NCI-H1930 (cell line): ENCODE measurements at places on chromosomes 7 and 10.

DNA sequence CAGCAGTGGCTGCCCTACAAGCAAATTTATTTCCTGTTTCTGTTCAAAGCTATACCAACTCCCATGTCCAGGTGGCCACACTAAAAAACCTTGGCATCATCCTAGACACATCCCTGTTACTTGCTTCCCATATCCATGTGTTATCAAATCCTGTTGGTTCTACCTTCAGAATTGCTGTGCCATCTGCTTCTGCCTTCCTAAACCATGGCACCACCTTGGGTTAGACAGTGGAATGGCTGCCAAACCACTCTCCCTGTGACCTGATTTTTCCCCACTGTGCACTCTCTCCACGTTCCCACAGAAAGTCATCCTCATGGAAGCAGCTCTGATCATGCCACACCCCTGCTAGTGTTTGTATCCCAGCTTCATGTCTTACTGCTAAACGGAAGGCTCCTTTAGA lies 697.6 kb upstream of the GALNT17 start:
- DNase-seq = peak; percentile 15

DNA sequence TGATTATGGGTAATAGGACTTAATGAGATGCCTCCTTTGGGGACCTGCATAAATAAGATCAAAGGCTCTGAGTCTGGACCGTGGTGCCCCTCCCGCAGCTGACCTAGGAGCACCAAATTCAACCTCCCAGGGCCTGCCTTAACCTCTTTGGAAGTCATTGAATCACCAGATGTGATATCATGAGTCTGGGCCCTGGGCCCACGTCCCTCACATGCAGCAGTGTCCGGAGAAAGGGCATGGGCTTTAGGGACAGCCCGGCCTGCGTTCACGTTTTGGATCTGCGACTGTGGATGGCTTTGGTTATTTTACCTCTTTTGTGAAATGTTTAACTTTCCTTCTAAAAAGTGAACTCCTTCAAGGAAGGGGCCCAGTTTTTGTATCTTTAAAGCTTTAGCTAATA lies 220.0 kb upstream of the KLF6 start:
- no peak for DNase-seq

- DNase-seq = no peak
These were observed 144.6 kb upstream of the SEMA3E start for GRCh38 chr7:83793558-83793957.

DNA sequence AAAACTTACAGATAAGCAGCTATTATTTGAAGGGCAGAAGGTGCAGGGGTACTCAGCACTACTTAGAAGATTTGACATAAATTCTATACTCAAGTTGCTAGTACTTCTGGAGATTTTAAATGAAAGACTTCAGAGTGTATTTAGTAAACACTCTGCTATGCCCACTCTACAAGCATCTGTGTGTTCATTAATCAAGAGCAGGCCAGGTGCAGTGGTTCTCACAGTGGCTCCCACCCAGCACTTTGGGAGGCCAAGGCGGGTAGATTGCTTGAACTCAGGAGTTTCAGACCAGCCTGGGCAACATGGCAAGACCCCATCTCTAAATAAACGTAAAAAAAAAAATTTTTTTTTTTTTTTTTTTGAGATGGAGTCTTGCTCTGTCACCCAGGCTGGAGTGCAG lies 38.9 kb upstream of the TOMM7 start:
- no peak for DNase-seq

DNA sequence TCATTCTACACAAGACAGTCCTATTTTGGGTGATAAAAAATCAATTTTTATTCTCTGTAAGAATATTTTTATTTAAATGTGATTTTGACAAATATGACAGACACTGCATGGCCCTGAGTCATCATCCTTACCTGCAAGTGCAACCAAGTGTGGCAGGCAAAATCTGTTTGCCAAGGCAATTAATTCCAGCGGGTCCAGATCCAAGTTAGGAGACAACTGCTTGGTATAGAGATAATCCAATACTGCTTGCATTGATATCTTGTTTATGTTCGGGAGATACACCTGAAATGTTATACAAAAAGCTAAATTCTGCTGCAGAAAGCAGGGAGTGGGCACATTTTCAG lies 66.2 kb downstream of the RHOBTB1 start:
- DNase-seq = no peak

DNA sequence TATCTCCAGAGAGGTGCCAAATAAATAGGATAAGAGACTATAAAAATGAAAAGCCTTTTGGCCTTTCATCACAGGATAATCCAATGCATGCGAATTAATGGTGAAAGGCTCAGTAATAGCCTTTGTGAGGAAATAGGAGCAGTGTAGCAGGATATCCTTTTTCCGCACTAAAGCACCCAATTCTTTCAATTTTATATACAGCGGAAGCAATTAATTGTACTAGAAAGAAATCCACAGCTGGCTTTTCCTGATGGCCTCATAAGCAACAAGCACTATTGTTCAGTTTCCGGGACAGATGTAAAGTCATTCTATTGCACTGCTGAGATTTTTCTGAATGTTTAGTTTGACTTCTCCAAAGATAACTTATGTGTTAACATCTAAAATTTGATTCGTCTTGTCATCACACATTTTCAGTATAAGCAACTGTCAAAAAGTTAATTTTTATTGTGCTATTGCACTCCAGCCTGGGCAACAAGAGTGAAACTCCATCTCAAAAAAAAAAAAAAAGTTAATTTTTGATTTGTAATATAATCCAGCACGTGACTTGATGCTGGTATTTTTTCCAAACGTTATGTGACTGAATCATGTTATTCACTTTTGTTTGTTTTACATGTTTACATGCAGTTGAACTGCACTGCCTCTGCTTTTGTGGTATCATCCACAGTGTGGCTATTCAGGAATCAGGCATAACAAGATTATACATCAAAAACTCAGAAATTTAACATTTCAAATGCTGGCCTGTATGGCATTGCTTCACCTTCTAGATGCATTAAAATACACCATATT lies 8.4 kb upstream of the BMPR1A start:
- DNase-seq = no peak

DNA sequence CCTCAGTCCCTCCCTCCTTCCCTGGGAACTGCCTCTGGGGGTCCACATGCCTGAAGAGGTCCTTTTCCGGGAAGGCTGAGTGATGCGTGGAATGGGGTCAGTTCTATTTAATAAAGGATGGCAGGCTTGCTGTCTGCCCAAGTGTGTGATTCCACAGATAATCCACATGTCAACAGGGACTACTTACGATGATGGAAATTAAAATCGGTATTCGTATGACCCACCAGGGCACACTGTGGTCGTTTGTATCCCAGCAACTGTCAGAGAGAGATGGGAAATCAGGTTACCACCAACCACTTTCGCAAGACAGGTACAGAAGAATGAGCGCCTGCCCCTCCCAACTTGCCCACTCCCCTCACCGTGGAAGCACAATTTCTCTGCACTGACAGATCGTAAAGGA lies 110.3 kb downstream of the VIPR2 start:
- DNase-seq = no peak

DNA sequence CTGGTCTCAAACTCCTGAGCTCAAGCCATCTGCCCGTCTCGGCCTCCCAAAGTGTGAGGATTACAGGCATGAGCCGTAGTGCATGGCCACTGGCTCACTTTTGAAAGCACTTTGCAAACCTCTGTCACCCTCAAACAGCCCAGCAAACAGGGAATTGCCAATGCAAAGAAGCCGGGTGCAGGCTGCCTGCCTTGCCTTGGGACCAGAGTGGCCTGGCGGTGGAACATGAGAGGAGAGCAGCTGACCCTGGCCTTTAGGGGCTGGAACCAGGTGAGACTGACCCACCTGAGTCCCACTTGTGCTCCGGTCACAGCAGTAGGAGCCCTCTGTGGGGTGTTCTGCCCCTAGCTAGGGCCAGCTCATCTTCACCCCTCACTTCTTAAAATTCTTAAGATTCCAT lies 237.1 kb upstream of the GALNT17 start:
- no peak for DNase-seq

DNA sequence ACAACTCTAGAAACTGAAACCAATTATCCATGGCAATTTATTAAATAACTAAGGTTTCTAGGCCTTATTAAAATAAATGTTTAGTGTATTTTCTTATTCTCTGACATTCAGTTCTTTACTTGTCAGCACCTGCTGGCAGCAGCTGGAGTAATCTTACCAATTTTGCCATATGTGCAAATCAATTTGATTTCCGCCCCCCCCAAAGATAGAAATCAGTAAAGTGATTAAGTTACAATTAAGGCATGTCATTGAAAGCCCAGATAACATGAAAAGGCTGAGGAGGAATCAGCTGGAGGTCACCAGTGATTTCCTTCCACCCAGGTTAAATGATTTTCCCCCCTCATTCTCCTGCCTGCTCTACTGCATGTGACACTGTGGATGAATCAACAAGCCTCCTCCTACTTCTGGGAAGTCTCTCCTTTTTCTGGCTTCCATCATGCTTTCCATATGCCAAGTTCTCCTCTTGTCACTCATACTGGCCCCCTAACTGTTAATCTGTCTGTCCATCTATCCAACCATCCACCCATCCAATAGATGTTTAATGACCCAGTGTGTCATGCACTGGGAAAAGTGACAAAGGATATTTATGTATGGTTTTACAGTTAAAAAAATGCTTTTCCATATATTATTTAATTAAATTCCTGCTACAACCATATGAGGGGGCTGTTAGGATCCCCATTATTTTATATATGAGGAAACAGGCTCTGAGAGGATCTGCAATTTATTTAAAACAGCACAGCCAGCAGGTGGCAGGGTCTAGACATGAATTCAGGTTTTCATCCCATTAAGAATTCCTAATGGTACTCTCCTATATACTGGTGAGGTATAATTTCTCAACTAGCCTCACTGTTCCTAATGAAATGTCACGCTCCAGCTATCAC lies 116.5 kb downstream of the ATXN7L1 start:
- DNase-seq = peak; percentile 22

GRCh38 chr10:84563355-84563754 lies 235.0 kb downstream of the CCSER2 start:
- DNase-seq = peak; percentile 20

DNA sequence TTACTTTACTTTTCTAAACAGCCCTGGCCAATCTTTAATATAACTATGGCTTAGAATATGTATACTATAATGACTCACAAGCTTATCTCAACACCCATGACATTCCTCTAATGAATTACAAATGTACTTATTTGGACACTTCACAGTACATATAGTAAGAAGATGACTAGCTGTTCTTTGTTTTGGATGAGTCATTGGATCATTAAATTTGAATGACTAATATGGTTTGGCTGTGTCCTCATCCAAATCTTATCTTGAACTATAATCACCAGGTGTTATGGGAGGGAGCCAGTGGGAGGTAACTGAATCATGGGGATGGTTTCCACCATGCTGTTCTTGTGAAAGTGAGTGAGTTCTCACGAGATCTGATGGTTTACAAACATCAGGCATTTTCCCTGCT lies 807.5 kb upstream of the SORCS1 start:
- no peak for DNase-seq

GRCh38 chr10:51340845-51341610 lies 266.7 kb downstream of the PRKG1 start:
- DNase-seq = no peak

- no peak for DNase-seq
These were observed 84.7 kb downstream of the PTPRZ1 start for GRCh38 chr7:121957626-121958025.

DNA sequence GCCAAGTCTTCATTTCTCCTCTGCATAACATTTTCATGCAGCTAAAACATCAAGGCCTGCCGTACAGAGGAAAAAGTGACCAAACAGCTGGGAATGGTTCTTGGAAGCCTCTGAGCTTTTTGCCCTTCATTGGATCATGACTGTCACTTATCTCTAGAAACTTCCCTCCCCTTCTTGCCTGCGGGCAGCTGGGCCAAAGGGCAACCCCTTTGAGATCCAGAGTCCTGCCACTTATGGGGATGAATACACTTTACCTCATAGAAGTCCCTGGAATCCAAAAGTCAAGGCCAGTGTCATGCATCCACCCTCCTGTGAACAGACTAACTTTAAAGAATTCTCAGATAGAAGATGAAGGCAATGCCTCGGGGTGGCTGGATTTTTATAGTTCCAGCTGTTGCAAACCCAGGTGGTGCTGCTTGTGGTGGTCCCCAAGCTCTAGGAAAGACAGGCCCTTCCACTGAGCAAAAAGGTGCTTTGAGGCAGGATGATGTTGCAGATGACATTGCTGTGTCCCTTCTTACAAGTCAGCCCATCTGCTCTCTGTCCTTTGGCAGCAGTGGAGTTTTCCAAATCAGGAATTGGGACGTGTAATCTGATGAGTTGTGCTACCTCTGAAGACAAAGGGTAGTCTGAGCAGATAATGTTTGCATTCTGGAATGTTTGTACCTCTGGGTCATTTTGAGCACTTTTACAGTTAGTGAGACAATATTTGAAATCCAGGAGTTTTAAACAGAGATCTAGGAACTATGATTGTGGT lies 64.2 kb downstream of the LRMDA start:
- no peak for DNase-seq

DNA sequence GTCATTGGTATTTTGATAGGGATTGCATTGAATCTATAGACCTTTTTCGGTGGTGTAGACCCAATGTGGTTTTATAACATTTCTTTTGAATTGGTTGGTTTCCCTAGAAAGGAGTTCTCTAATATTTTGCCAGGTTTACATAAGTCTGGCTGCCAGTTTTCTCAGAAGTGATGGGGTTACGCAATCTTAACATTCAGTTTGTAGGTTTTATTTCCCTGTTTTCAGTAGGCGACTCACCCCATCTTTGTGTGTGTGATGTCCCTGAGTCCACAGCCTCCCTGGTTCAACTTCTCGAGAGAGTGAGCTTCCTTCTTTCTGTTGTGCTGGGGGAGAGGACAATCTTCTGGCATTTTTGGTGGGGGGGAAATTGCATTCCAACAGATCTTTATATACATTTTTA lies 9.6 kb upstream of the KIF5B start:
- DNase-seq = no peak

DNA sequence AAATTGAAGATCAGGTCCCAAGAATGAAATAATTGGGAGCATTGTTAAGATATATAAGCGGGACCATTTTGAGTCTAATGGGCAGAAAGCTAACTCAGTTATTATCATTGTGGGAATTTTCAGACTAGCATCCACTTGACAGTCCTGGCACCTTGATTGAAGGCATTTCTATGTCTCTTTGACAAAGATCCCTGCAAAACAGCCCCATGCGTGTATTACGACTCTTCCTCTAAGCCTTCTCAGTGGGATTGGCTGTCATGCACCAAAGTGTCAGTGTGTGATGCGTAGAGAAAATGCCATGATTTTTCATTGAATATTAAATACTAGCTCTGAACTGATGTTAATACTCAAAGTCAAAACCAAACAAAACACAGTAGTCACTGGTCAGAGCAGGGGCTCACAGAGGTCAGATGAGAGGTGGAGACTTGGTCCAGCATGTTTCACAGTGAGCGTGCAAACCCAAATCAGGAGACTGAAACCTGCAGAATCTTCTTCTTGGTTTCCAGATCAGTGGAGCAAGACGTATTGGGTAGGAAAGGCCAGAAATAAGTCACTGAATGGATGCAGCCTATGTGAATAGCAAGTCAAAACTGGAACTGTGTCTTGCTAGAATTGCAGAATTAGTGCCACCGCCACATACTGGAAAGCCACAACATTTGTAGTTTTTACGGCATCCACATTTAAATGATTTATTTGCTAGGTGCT lies 303.6 kb upstream of the AKR1E2 start:
- no peak for DNase-seq
